Stimulated activated CD8-positive, alpha-beta memory T cell treated with anti-CD3 and anti-CD28 coated beads, Interleukin-7, amount 100 ng/mL, for 4 hours (primary cell): ENCODE measurements at places on chromosomes 2 and 18.

DNA sequence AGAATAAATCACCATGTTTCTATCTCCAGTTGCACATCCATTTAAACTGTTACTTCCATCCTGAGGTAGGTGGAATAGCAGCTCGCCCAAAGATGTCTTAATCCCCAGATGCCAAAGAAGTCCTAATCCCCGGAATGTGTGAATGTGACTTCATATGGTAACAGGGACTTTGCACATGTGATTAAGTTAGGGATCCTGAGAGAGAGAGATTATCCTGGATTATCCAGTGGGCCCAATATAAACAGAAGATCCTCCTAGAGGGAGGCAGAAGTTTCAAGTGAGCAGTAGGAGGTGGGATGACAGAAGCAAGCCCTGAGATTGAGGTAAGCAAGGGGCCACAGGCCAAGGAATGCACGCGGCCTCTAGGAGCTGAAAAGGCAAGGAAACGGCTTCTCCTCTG lies 19.8 kb downstream of the CREG2 start:
- DNase-seq, result no peak

DNA sequence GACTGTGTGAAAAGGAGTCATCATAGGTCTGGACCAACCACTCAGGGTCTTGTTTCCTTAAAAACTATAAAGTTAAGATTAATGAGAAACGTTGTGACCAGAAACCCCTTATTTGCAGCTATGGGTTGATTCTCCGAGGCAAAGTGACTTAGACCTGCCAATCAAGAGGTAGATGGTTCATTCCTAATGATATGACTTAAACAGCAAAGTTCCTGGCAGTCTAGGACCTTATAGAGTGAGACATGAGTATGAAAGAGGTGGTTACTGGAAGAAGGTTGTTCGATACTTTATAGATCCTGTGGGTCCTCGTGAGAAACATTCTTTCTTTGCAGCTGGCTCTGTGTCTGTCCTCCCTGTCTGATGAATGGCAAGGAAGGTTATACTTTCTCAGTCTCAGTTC lies 8.0 kb downstream of the SFXN5 start:
- DNase-seq, result no peak

DNA sequence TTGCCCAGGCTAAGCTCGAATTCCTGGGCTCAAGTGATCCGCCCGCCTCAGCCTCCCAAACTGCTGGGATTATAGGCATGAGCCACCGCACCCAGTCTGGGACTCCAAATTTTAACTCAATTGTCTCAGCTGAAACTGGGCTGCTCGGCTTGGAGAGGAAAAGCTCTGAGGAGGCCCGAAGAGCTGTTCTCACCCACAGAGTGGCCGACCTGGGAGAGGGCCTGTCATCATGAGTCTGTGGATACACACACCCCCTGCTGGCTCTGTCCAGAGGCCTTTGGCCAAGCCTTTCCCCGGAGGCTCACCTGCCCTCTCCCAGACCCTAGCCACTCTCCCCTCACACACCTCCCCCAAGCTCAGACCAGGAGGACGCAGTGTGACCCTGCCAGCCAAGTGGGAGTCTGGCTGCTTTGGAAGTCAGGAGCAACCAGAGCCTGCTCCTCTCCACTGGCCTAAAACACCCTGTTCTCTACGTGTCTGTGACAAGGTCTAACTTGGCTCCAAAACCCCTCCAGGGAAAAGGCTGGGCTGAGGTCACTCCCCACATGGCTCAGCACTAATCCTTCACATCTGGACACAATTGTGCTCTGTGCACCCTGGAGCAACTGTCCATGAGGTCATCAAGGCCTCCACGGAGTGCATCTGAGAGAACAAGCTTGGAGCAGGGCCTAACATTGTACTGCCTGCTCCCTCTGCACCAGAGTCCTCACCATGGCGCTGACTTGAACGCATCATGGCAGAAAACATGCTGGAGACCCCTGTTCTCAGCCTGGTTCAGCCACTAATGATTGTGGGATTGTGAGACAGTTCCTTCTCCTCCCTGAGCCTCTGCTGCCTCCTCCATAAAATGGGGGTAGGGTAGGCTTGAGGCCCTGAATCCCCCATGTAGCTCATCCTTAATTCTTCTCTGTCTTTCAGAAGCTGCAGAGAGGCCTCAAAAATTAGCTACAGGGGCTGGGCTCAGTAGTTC lies 49.9 kb upstream of the RAB6C start:
- no peak for DNase-seq

DNA sequence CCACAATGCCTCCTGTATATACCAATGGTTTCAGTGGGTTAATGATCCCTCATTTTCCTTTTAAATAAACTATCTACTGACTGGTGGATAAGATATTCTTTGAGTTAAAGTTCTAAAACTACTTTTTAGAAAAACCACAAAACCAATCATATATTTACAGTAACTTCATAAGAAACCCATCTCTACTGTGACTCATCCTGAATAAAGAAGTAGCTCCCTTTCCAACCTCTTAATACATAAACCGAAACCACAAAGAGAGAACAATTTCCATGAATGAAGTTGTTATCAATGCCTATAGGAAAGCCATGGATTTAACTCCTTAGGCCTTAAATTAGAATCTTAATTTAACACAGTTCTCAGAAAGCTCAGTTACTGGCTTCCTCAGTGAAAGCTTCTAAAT lies 227.0 kb upstream of the SMAD7 start:
- DNase-seq, result no peak

GRCh38 chr2:241673189-241673663 lies 13.4 kb downstream of the DTYMK start:
- no peak for DNase-seq

- DNase-seq, result no peak
Measured at GRCh38 chr2:138390316-138390945, 111.1 kb upstream of the SPOPL start.

- DNase-seq, result no peak
Measured at GRCh38 chr18:7633171-7633570, 66.1 kb downstream of the PTPRM start.

GRCh38 chr2:158734442-158734841 lies 60.7 kb upstream of the DAPL1 start:
- no peak for DNase-seq

DNA sequence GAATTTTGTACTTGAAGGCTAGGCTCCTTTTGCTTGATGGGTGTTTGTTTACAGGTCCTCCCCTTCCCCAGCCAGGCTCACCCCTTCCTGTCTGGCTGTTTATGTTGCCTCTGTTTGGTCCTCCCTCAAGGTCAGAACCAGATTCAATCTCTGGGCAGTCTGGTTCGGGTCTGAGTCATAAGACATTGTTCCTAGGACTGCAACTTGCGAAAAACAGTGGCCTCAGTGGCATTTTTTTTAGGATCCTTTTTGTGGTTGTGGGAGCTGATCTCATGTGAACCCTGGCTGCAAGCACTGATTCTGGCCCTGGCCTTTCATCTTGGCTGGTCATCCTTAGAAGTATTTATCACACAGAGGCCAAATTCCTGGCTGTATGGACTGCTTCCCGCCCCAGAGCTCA lies 370.4 kb downstream of the CLIP4 start:
- DNase-seq, result no peak

DNA sequence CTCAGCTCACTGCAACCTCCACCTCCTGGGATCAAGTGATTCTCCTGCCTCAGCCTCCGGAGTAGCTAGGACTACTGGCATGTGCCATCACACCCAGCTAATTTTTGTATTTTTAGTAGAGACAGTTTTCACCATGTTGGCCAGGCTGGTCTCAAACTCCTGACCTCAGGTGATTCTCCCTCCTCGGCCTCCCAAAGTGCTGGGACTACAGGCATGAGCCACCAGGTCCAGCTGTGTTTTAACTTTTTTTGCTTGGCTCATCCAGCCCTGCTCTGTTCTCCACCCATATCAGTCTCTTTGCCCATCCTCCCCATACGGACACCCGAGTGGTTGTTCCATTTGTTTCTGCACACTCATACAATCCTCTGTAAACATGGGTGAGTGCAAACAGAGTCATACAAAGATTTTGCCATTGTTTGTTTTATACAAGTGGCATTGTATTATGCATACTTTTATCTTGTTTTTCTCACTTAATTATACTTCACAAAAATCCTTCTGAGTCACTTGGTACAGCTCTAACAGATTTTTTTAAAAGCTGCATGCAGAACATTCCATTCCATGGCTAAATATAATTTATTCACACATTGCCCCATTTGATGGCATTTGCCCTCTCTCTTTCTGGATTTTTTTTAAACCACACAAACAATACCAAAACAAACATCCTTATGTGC lies 5.3 kb downstream of the APOB start:
- DNase-seq, result no peak

DNA sequence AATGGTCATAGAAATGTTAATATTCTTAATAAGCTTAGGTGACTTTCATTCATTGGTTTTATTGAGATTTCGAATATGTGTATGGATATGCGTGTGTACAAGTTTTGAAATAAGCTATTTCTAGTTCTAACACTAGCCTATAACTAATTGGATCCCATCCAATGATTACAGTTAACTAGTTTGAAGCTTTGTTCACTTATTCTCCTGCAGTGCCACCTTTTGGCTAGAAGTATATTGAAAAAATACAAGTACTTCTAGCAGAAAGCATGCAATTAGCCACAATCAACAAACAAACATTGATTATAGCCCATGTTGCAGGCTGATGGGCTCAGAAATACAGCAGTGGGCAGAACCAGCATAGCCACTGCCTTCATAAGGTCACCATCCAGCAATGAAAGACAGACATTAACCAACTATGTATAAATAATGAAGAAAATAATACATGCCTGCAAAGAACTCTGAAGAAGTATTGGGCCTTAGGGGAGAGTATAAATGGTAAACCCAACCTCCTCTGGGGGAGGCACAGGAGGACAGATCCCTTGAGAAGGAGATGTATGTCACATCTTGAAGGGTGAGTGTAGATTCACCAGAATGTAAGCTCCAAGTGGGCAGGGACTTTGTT lies 5.1 kb upstream of the PIEZO2 start:
- DNase-seq, result no peak

GRCh38 chr2:1612391-1613077 lies 131.8 kb downstream of the PXDN start:
- DNase-seq, result no peak

GRCh38 chr2:187618813-187619212 lies 64.6 kb upstream of the TFPI start:
- DNase-seq, result no peak

GRCh38 chr2:1945819-1946218 lies 201.5 kb upstream of the PXDN start:
- no peak for DNase-seq

DNA sequence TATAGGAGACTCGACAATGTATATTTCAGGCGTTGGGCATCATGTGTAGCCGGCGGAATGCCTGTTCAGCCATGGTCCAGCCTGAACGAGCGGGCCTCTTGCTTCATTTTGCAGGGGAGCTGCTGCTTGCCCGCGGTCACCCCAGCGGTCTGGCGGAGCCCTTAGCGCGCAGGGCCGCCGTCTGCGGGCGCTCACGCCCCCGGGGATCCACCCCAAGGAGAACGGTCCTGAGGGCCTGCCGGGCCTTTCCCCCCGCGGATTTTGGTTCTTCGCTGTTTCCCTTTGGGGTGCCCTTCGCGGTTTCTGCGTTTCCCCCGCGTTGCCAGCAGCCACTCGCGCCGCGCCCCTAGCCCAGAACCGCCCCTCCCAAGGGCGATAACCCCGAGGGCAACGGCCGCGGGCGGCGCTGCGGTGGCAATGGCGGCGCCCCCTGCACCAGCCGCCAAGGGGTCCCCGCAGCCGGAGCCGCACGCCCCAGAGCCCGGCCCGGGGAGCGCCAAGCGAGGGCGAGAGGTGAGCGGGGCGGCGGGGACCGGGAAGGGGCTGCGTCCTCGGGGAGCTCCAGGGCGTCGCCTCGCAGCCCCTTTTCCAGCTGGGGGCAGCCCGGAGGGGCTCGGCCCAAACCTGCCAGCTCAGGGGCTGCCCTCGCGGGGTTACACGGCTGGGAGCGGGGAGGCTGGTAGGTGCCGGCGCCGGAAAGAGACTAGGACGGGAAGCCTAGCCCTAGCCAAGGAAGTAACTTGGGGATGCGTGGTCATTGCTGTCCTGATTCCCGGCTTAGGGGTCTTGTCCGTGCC lies at the start of gene MFSD2B:
Gene MFSD2B (plus strand): TSS at position 406 of the 797 bp plus-strand sequence. CDS start 12 bp downstream, at position 418.
- no peak for DNase-seq

- DNase-seq, result no peak
Measured at GRCh38 chr18:9608298-9608697, 6.1 kb downstream of the PPP4R1 start.

DNA sequence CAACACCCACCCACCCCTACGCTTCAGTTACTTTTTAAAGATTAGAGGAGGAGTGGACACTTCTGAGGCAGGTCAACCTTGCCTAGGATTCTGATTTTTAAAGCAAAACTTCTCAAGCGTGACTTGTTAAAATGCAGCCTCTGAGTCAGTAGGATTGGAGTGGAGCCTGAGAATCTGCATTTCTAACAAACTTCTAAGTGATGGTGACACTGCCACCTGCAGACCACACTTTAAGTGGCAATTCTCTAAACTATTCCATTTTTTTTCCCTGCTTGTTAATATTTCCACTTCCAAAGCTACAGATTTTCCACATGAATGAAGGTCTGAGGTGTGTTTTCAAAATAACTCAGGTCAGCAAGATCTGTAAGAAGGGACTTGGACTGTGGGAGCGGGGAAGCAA lies 171.1 kb upstream of the CCDC150 start:
- no peak for DNase-seq
